ENCODE measurements at places on chromosomes 16 and 17.

DNA sequence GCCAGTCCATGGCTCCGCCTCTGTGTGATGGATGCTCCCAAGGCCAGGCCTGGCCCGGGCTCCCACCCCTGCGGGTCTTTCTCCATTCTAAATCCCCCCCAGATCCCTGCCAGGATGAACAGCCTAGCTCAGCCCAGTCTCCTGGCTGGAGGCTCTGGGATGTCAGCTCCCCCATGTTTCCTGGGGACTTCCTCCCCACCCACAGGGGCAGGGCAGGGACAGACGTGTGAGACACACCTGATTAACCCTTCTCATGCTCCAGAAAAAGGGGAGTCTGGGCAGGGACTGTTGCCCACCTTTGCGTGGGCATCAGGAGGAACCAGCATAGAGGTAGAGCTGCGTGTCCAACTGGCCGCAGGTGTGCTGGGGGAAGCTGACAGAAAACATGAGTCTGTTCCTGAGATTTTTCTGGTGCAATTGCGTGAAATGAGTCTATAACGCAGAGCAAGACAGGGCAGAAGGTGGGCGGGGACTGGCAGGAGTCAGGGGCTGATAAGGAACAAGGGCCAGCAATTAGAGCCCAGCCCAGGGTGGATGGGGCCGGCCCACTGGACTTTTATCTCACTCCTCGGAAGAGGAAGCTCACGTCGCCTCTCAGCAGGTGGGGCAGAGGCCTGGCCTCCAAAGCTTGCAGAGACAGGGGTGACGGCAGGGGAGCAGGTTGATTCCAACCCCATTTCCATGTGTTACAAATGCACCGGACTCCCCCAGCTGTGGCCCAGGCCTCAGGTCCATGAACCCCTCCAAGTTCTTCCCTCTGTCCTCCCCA is 238.2 kb downstream of the RBFOX3 start:
- no peak for DNase-seq

GRCh38 chr17:52648995-52649394 is 490.5 kb upstream of the CA10 start:
- DNase-seq: no peak

DNA sequence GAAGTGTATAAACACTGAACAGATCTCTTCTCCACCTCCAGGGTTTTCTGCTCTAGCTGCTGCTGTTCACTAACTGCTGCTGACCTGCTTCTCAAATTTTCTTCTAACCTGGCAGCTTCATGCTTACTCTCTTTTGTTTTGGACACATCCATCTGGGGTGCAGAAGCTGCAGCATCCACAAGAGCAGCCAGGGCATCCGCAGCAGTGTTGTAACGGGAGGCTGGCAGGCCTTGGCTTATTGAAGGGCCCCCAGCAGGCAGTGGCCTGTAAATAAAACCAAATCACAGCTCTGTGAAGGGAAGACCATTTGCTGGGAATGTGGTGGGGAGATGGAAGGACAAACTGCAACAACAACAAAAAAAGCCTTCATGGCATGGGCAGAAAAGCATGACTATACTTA is 62.0 kb downstream of the TTC19 start:
- no peak for DNase-seq

DNA sequence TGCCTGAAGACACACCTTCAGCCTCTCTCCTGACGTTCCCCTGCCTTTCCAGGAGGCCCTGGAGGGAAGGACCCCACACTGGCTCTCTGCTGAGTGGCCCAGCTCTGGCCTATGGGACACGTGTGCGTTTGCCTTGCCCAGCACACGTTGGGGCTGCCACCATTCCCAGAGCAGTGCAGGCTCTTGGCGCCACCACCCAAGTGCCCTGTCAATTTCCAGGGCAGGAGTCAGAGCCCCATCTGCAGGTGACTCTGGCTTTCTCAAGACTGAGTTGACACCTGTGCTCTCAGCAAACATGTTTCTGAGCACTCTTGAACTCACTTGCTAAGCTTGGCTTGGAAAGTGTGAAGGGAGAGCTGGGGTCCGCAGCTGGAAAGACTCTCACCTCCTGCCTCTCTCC is 4.7 kb upstream of the IRF8 start:
- no peak for DNase-seq

DNA sequence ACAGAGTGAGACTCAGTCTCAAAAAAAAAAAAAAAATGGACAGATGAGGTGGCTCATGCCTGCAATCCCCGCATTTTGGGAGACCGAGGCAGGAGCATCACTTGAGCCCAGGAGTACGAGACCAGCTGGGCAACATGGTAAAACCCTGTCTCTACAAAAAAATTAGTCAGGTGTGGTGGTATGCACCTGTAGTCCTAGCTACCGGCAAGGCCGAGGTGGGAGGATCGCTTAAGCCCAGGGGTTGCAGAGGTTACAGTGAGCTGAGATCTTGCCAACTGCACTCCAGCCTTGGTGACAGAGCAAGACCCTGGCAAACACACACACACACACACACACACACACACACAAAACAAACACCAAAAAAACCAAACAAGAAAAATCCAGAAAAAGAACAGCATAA is 7.7 kb upstream of the ENGASE start:
- no peak for DNase-seq

DNA sequence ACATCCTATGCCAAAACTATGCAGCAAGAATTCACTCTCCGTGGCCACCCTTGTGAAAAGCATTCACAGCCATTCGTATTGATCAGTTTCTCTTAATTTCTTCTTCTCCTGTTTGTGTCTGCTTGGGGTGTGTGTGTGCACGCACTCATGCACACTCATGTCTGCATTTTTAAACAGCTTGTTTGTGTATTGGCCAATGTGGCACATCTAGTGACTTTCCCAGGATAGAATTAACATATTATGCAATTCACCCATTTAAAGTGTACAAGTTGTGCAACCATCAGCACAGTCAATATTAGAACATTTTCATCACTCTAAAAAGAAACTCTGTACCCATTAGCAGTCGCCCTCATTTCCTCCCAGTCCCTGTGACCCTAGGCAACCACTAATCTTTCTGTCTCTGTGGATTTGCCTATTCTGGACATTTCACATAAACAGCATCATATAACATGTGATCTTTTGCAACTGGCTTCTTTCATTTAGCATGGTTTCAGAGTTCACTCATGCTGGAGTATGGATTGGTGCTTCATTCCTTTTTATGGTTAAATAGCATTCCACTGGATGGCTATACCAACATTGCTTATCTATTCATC is 20.1 kb downstream of the IRX3 start:
- no peak for DNase-seq

GRCh38 chr17:49742166-49742638 is 21.7 kb downstream of the FAM117A start:
- no peak for DNase-seq

DNA sequence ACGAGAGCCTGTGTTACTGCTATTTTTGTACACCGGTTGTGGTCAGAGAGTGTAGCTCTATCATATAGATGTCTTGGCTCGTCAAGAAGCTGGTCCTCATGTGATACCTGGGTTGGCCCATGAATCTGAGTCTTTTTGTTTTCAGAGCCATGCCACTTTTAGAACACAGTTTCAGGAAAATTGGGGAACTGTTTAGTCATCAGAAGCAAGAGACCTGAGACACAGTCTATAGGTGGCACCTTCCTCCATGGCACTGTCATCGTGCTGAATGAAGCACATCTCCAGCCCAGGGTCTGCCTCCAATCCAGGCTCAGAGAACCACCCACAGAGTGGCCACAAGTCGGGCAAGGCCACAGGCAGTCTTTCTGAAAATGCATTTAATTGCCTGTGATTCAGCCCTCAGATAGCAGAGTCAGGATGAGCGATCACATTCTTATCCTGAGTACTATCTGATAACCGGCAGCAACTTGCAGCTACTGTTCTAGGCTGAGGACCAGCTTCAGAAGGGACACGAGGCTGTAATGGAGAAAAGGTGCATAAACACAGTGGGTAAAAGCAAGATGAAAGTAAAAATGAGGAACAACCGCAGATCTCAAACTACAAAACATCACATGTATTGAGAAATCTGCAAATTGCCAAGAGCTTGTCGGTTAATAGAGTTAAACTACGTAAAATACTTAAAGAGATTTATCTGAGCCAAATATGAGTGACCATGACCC is 14.2 kb upstream of the HAPSTR1 start:
- no peak for DNase-seq

- peak; percentile 88 for DNase-seq
Measured at GRCh38 chr17:79923974-79924638, 84.9 kb upstream of the CBX4 start.

- DNase-seq: no peak
Measured at GRCh38 chr16:27430923-27431484, 29.0 kb downstream of the IL21R start.

DNA sequence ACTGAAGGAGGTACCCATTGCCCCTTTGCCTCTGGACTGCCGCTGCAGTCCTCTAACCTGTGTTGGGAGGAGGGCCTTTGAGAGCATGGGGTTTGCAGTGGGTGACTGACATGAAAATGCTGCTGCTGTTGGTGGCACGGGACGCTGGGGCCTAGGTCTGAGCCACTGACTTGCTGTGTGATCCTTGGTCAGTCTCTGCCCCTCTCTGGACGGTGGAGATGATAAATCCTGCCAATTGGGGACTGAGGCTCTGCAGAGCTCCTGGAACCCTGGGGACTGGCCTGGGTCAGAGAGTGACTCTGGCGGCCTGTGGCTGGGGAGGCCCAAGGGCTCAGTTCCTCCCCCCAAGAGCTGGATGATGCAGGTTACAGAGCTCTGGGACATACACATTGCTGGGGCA is 6.1 kb upstream of the PYDC1 start:
- DNase-seq: no peak

DNA sequence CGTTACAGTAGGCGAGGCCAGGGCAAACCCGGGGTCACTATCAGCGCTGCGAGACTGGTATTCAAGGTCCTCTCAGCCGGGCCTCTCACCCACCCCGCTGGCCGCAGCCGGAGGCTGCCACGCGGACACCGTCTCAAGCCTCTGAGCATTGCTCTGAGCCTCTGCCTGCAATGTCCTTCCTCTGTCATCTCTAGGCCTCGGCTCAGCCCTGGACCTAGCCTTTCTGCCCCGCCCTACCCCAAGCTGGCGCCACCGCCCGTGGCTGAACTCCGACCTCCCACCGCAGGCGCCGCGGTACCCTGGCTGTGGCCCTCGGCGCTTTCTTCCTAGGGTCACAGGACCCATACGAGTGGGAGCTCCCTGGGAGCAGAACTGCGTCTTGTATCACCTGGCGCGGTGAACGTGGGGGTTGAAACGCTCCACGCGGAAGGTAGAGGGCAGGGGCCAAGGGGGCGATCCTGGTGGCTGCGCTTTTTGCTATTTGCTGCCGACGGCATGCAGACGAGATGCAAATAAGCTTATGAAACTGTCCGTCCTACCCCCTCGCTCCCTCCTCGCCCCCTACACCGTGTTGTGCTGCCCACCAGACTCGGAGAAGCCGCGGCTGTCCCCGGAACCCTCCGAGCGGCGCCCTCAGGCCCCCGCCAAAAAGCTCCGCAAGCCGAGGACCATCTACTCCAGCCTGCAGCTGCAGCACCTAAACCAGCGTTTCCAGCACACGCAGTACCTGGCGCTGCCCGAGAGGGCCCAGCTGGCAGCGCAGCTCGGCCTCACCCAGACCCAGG is 3.7 kb downstream of the DLX4 start:
- DNase-seq: no peak

GRCh38 chr17:39919087-39919683 is 750 bp upstream of the GSDMB start:
- DNase-seq: no peak

DNA sequence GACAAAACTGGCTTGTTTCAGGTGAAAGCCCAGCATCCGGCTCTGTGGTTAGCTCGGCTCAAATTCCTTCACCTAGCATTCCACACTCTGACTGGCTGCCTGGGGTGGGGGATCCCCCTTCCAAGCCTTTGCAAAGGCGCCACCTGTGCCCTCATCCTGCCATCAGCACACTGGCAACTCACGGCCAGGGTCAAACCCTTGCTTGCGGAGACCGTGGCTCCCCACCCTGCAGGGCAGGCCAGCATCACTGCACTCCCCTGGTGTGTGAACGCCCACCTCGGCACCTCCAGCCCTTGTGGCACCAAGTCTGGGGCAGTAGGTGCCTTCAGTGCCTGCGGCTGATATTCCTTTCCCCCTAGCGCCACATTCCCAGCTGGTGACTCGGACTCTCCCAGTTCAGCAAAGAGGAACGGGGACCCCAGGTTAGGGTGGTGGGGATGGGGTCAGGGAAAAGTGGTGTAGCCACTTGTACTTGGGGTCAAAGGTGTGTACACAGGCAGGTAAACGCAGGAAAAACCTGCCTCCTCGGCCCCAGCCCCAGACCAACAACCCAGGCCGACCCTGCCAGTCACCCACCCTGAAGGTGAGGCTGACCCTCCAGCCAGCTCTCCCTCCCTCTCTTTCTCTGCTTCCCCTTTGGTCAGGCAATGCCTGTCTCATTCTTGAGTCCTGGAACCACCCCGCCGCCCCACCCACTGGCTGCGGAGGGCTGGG is 1.1 kb downstream of the FLII start:
- DNase-seq: peak; percentile 34

DNA sequence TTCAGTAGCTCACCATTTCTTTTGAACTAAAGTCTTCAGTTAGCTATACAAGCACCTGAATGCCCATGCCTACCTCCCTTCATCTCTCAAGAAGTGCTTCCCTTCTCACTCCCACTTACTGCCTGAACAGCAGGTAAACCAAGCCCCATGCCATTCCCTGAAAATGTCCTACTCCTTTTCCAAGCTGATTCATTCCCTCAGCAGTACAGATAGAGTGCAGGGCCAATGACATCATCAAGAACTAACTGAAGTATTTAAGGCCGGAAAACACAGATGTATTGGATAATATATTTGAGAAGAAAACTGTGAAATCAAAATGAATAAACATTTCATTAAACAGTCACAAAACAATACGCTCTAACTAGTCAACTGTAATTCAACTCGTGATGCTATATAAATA is 478.8 kb upstream of the CDH11 start:
- DNase-seq: no peak

- DNase-seq: peak; percentile 60
Measured at GRCh38 chr17:17782523-17783115, 54.2 kb downstream of the SREBF1 start.

DNA sequence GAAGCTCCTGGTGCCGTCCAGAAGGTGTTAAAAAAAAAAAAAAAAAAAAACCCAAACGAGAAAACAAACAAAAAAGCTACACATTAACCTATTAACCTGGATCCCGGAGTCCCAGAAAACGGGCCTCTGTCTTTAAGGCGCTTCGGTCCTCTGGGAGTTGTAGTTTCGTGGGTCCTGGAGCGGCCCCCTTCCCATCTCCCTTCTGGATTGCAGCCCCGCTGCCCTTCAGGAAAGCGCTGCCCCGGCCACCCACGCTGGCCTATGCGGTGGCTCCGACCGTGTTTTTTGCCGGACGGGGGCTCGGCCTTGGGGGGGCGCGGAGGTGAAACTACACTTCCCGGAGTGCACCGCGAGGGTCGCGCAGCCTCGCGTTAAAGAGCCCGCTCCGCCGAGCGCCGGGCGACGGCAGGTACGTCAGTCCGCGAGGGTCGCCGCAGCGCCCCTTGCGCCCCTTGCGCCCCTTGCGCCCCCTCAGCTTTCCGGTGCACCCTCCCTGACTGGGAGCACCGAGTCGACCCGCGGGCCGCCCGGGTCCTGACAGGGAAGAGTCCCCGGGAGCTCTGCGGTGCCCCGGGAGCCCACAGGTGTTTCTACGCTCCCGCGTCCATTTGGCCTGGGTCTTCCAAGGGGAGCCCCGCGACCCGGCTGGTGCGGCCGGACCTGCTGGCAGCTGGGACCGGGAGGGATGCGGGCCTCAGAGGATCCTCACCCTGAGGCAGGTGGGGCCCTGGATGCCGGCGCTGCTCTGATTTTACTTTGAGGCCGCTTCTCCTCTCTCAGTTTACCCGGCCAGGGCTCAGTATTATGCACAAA is at the start of gene FCSK:
Gene FCSK, plus strand, starts transcription at position 374 of the 813 bp plus-strand sequence. CDS start 8,596 bp downstream, outside the sequence.
- peak; percentile 79 for DNase-seq

Measured in head of caudate nucleus (tissue), 42 donors.